HT1080 (cell line): ENCODE measurements at places on chromosomes 1 and 21.
A peak's percentile ranks its signal among the peaks of the same experiment; 100 is the strongest.

GRCh38 chr1:156926175-156926574, 5.7 kb downstream of the LRRC71 start:
- DNase-seq = peak; percentile 94

- no peak for DNase-seq
These were observed 46.2 kb upstream of the KCNE1 start for GRCh38 chr21:34558166-34558565.

DNA sequence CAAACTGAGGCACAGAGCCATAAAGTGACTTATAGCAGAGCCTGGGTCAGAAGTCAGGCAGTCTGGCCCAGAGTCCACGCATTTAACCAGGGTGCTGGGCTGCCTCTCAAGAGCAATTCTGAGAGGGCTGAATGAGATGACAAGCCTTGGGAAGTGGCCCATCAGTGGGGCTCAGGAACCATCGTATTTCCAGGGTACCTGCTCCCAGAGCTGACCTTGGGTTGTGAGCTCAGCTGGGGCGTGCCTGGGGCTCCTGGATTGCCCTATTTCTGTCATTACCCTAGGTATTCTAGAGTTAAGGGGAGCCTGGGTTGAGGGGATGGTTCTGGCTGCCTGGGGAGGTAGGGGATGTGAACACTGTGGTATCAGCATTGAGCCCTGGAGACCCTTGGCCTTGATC, 49.4 kb downstream of the LGR6 start:
- no peak for DNase-seq

DNA sequence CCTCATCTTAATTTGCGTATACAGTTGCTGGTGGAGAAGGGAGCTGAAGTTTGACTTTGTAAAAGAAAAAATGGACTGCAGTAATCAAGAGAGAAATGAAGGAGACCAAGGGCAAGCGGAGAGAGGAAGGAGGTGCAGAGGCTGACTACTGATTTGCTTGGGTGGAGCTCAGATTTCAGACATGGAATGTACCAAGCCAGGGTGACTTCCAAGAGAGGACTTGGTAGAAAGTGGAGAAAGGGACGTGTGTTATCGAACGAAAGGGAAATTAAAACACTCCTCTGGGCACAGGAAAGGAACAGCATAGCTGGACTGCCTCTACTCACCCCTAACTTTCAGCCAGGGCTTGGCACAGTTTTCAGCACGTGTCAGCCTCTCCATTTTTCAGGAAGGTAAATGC, 15.1 kb upstream of the HEATR1 start:
- peak; percentile 29 for DNase-seq

- DNase-seq = no peak
These were observed 8.2 kb downstream of the XKR8 start for GRCh38 chr1:27967884-27968466.

GRCh38 chr21:45468971-45469272, 64.0 kb downstream of the COL18A1 start:
- no peak for DNase-seq

DNA sequence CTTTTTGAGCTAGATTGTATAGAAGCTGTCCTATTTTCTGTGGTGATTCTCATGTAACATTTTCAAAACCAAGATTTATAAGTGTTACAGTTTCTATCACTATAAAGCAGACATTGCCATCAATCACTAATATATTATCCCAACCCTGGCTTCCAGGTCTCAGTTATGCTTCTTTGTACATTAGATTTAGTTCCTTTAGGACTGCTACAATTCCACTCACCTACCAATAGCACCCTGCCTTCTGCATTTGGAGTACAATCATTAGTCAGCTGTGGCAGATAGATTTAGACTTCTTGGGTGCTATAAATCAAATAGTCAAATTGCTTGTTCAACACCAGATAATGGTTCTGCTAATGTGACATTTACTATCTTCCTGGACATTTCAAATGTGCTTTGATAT, 281.6 kb downstream of the BRINP3 start:
- DNase-seq = no peak

DNA sequence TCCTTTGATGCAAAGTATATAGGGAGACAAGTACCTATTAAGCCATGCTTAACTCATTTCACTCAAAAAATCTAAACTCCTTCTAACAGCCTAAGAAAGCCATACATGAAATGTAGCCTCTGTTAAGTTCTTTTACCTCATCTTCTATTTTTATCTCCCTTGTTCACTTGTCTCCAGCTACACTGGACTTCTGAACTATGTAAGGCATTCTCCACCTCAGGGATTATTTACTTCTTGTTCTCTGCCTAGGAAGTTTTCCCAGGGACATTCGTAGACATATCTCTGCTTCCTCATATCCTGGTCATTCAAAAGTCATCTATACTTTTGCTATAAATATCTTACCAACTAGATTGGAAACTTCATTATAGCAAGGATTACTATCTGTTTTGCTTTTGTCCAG, 96.9 kb downstream of the COP1 start:
- no peak for DNase-seq

GRCh38 chr1:207830788-207831187, 78.9 kb downstream of the CD46 start:
- DNase-seq = no peak

GRCh38 chr1:168786476-168787330, 57.7 kb upstream of the DPT start:
- peak; percentile 17 for DNase-seq

DNA sequence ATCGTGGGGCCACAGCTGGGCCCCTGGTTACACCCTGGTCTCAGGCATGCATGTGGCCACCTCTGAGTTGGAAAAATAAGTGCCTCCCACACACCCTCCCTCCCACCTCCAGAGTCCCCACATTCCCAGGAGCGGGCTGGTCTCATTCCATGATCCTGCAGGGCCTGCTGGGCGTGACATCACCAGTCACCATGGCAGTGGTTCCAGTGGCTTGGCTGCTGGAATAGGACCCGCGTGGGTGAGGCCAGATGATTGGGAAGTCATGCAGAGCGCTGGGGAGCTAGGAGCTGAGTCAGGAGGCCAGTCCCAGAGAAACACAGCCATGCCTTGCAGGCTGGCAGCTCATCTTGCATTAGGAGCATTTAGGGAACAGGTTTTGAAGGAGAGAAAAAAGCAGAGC, 125.4 kb upstream of the TMEM51 start:
- DNase-seq = peak; percentile 39

- DNase-seq = no peak
These were observed 88.5 kb downstream of the DENND1B start for GRCh38 chr1:197686702-197687355.

DNA sequence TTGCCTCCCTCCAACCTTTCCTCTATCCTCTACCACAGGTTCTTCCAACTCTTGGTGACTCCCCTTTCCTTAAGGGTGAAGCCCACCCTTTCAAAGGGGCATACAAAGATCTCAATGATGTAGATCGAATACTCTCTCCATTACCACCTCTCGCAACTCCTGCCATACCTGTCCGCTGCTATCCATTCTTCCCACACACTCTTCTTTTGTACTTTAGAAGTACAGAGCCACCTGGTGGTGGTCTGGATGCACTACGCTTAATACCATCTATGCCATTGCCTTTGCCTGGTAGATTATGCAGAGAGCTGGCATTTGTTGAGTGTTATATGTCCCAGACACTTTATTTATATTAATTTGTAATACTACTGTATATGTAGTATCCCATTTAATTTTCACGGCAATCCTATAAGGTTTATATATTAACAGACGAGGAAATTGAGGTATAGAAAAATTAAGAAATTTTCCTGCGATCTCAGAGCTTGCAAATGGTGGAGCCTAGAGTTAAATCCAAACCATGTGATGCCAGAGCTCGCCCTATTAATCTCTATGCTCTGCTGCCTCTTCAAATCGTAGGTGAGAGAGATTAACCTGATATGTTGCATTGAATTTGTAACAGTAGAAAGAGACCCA, 22.9 kb downstream of the TSHB start:
- peak; percentile 57 for DNase-seq

GRCh38 chr1:19043579-19044443, 87.3 kb upstream of the IFFO2 start:
- no peak for DNase-seq

DNA sequence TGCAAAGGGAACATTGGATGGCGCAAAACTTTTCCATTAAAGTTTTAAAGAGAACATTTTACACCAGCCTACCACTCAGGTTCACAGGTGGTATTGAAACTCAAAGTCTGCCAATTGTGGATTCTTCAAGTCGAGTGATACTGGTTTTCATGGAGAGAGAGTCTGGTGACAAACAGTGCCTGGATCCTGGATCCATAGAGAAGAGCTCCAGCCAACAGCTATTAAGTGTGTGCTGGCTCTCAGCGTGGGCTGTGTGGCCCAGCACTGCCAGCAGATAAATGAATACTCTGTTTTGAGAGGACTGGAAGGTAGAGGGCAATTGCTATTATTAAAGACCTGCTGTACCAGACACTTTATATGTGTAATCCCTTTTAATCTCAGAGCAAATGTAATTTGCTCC, 118.9 kb upstream of the SYT6 start:
- DNase-seq = no peak

DNA sequence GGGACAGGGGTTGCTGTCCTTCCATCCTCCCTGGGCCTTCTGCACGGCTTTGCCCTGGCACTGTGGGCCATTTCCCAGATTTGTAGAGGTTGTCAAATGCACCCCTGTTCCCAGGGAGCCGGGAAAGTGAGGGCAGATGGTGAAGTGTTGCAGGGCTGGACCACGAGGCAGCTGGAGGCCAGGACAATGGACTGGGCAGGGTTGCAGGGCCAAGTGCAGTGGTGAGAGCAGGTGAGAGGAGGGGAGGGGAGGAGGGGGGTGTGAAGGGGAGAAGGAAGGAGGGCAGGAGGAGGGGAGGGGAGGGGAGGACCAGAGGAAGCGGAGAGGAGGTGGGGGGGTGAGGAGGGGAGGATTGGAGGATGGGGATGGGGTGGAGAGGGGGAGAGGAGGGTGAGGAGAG, 443.9 kb downstream of the CAMTA1 start:
- no peak for DNase-seq

- peak; percentile 23 for DNase-seq
These were observed 28.9 kb upstream of the CLSTN1 start for GRCh38 chr1:9852410-9853248.

GRCh38 chr1:48040154-48040553, 43.0 kb upstream of the TRABD2B start:
- DNase-seq = no peak

DNA sequence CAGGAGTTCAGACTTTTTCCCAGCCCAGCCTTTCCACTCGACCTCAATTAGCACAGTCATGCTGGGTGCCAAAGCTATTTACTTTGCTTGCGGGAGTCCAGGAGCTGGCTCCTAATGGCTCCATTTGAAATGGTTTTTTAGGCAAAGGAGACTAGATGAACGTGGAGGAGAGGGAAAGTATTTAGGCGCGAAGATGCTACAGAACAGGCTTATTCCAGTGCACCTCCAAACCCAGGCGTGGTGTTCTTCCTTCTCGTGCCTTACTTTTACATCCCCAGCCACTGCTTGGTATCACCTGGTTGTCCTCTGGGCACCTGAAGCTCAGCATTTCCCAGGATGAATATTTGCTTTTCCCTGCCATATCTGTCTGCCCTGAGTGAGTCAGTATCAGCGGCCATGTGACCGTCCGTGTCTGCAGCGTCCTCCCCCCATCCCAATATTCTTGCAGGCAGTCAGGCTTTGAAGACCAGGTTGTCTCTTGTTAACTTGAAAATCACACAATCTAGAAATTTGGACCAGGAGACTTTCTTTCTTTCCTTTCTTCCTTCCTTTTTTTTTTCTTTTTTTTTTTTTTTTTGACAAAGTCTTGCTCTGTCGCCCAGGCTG, 198.5 kb downstream of the DYRK1A start:
- peak; percentile 59 for DNase-seq

GRCh38 chr1:241311056-241311746, 45.8 kb downstream of the RGS7 start:
- DNase-seq = peak; percentile 64

DNA sequence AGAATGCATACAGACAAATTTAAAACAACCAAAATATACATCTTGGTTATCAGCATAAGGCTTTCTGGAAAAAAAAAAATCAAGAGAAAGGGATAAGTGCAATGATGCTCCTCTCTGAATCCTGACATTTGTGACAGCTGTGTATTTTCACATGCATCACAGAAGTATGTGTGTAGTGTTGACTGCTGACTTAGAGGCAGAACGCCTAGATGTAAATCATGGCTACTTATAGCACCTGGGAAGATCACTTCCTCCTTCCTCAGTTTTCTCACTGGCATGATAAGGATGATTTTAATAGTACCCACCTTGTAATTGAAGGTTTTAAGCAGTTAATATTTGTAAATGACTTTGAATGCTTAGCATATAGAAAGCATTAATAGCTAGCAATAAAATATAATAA, 112.5 kb downstream of the MRPL39 start:
- DNase-seq = no peak

DNA sequence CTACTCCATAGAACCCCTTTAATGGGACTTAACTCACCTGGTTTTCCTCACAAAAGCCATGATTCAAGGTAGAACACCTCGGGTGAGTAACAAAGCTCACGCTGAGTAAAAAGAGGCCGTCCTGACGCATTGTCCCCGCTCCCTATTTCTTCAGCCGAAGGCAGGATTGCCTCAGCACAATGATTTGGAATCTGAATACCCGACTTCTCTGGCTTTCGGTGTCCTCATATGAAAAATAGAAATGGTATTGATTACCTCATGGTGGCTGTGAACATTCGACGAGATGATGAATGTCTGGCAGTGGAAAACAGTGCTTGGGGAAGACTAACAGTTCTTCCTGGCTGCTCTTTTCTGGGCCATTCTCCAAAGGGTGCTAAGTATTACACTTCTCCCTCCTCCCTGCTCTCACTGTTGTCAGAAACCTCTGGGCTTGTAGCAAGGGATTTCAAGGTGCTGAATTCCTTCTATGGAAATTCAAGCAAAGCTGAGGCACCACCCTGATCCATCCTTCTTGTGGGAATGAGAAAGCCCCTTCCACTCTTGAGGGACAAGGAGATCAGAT, 148.3 kb downstream of the C1orf94 start:
- no peak for DNase-seq

DNA sequence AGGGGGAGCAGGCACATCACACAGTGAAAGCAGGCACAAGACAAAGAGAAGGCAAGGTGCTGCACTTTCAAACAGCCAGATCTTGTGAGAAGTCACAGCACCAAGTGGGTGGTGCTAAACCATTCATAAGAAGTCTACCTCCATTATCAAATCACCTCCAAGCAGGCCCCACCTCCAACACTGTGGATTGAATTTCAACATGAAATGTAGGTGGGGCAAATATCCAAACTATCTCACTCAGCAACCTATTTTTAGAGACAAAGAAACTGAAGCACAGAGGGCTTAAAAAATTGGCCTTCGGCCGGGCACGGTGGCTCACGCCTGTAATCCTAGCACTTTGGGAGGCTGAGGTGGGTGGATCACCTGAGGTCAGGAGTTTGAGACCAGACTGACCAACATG, 90.4 kb downstream of the UBE2U start:
- DNase-seq = no peak

- no peak for DNase-seq
These were observed 38.9 kb downstream of the ARHGEF11 start for GRCh38 chr1:157006676-157007075.

GRCh38 chr1:202304375-202304774, 37.4 kb downstream of the UBE2T start:
- no peak for DNase-seq
